GDM1 (cell line): ENCODE measurements at places on chromosomes 2 and 18.

DNA sequence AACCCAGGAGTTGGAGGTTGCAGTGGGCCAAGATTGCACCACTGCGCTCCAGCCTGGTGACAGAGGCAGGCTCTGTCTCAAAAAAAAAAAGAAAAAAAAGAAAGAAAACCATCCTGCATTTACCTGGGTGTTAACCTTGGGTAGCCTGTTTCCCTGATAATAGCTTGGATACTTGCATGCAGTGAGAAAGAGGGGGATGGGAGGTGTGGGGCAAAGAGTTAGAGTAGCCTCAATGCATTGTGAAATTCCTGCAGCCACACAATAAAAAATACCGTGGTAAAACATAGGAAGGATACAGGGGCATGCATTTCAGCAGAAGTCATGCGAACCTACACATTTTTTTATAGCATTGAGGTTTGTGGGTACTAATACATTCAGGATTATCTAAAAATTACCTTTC, 76.6 kb upstream of the ZNF516 start:
- no peak for DNase-seq

GRCh38 chr2:152166633-152167032, 8.9 kb downstream of the STAM2 start:
- peak; percentile 2 for DNase-seq

DNA sequence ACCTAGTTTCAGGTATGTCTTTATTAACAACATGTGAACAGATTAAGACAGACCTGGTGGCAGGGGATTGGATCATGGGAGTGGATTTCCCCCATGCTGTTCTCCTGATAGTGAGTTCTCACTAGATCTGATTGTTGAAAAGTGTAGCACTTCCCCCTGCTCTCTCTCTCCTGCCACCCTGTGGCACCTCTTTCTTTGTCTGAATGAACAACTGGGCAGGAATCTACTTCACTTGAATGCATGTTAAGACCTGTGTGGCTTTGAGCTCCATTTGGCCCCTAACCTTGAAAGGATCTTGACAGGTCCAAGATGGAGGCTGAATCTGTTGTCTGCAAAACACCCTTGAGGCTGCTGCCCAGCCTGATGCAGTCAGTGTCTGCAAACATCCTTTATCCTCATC, 194.4 kb downstream of the RNF144A start:
- no peak for DNase-seq

GRCh38 chr2:80429251-80429650, 124.7 kb upstream of the LRRTM1 start:
- no peak for DNase-seq

DNA sequence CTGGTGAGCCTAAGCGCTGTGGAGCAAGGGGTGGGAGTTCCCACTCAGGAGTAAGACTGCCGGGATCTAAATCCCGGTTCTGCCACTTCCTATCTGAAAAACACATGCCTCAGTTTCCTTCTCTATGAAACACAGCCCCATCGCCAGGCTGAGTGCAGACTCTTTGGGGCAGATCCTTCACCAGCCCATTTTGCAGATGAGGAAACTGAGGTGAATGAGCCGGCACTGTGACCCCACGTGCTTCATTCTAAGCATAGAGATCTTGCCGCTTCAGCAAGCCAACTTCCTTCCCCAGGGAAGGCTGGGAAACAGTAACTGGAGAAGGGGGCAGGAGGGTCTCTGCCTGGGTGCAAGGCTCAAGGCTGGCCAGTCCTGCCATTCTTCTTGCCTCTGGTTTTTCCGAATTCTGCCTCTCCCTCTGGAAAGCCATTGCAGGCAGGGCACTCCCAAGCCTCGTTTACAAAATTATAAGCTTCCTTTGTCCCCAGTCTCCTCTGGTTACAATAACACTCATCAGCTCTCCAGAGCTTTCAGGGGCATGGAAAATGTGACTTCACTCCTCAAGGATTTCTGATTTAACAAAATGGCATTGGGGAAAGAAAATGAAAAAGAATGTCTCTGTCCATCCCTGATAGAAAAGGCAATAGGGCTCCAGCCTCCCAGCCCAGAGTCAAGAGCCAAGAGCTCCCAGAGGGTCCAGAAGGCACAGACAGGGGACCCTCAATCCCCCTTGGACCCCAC, 249.2 kb downstream of the TNS1 start:
- no peak for DNase-seq

DNA sequence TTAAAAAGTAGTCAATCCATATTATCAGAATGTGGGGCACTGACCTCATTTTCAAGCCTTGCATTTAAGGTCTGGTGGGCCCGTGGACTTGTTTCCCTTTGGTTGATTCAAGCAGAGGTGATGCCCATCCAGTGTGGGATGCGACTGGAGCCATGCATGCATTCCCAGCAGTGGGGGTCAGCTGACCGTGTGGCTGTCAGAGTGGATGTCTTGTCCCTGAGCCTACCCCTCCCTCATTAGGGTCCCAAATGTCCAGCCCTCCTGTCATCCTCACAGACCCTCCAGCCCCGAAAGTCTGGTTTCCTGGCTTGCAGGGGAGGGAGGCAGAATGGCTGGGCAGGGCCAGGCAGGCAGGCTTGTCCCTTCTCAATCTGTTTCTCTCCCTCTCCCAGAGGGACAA, 67.3 kb upstream of the SH3RF3 start:
- DNase-seq = no peak

DNA sequence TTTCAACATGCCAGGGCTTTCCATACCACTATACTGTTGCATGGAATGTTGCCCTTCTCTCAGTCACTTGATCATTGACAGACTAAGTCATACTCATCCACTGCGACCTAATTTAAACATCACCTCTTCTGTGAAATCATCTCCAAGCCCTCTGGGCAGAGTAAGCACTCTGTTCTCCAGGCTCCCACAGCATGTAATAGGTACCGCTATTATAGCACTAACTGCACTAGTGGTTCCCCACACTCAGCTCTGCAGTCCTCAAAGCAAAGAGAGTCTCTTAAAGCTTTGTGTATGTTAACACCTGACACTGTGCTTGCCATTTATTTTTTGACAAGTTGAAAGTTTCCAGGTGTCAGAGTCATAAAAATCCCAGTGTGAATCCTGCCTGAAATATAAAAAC, 947.2 kb downstream of the ERBB4 start:
- DNase-seq = no peak

DNA sequence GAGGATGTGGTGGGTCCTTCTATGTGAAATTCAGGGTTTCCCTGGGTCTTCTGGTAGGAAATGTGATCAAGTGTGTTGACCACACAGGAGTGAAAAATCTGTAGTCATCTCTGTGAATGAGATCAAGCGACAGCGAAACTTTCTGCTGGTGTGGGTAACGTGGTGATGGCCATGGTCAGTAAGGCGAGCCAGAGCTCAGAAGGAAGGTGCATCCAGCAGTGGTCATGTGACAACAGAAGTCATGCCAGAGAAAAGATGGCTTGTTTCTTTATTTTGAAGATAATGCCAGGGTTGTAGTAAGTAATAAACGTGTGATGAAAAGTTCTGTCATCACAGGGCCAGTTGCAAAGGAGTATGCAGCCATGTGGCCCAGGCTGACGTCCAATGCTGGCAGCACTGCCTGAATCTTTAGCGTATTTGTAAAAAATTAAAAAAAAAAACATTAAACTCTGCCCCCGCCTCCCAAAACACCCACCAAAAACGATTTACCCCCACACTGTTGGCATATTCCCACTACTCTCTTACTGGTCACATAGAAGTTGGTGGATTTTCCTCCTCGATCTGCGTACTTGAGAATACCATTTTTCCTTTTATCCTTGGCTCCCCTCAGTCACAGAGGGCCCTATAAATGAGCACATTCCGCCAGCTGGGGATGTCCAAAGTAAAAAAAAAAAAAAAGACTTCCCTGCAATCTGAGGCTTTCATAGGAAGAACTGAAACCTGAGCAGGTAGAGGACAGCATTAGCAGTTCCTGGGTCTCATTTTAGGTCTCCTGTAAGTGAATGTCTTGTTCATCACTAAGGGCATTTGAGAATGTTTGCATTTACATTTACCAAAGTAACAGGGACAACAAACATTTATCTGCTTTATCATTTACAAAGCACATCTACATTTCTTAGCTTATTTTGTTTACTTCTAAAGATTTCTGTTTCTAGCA, 70.6 kb downstream of the SLC4A3 start:
- DNase-seq = no peak

DNA sequence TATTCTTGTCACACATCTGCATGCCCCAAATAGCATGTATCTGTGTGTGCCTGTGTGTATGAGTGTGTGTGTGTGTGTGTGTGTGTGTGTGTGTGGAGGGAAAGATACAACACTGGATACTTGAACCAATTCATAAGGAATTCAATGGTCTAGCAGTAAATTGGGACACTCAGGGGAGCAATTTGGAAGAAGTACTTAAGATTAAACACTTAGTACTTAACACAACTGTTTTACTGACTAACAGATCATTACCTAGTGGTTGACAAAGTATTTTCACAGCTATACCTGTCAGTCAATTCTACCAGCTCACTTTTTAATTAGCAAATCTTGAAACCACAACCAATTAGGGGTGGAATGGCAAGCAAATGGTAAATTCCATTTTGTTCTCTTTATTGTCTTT, 1024.1 kb downstream of the TMEM182 start:
- no peak for DNase-seq

GRCh38 chr2:26164231-26164630, 8.7 kb upstream of the GAREM2 start:
- no peak for DNase-seq

DNA sequence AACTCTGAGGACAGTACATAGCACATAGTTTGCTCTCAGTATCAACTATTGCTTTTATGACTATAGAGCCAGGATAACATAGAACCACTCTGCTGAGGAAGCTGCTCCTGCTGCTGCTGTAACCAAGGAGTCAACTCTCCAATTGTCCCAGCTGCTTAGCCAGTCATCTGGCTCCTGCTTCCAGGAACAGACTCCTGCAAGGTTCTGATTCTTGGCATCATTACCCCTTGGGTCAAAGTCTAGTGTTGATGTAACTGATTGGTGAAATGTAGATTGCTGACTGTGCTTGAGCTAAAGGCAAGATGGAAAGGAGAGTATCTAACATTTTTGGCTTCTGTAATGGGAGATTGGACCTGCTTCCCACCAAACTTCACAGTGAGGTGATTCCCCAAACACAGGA, 261.9 kb upstream of the FSHR start:
- DNase-seq = no peak

GRCh38 chr18:23380817-23381216, 72.3 kb upstream of the RIOK3 start:
- no peak for DNase-seq

- no peak for DNase-seq
These were observed 291.4 kb upstream of the RND3 start for GRCh38 chr2:150778828-150779227.

DNA sequence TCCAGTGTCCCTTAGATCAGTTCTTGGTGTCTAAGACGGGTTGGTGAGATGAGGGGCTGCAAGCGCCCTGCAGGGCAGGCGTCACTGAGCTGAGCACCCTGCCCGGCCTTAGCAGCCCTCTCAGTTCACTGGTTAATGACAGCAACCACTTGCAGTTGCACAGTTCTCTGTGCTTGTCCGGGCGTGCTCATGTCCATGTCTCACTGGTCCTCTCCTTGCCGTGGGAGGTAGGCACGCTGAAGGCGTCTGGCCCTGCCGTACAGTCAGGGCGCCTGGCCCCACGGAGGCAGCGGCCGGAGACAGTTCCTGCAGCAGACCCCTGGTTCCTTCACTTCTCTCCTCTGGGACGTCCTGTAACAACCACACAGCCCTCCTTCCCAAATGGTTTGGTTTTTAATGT, 75.3 kb downstream of the ARHGEF4 start:
- DNase-seq = no peak

DNA sequence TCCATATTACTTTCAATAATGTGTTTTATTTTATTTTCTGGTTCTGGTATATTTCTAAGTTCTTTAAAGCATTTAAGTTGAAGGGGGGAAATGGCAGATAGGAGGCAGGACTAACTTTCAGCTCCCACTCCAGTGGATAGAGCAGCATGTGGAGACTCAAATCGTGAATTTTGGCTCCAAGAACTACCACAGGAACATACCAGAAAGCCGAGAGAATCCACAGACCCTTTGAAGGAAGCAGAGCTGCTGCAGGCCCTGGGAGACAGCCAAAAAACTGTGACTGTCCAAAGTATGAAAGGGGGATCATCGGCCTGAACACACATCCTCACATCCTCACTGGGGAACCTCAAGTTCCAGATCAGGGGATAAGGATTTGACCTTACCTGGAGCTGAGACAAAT, 207.6 kb upstream of the VWC2L start:
- DNase-seq = no peak

DNA sequence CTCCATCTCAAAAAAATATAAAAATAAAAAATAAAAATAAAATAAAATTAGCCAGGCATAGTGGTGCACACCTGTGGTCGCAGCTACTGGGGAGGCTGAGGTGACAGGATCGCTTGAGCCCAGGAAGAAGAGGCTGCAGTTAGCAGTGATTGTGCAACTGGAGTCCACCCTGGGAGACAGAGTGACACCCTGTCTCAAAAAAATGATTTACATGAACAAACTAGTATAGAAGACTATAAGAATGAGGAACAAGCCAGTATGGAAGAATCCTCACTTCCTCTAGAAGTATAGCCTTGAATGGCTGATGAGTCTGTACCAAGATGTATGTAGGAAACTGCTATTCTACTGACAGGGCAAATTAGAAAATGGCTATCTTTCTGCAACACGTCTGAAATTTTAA, 10.9 kb downstream of the YES1 start:
- DNase-seq = no peak

GRCh38 chr2:6081955-6082624, 389.9 kb downstream of the SOX11 start:
- no peak for DNase-seq

- DNase-seq = no peak
These were observed 273.7 kb downstream of the NOL4 start for GRCh38 chr18:33951031-33951430.

GRCh38 chr18:40685219-40685618, 1269.8 kb upstream of the PIK3C3 start:
- DNase-seq = no peak

GRCh38 chr2:97868986-97869721, 126.6 kb downstream of the TMEM131 start:
- DNase-seq = no peak

DNA sequence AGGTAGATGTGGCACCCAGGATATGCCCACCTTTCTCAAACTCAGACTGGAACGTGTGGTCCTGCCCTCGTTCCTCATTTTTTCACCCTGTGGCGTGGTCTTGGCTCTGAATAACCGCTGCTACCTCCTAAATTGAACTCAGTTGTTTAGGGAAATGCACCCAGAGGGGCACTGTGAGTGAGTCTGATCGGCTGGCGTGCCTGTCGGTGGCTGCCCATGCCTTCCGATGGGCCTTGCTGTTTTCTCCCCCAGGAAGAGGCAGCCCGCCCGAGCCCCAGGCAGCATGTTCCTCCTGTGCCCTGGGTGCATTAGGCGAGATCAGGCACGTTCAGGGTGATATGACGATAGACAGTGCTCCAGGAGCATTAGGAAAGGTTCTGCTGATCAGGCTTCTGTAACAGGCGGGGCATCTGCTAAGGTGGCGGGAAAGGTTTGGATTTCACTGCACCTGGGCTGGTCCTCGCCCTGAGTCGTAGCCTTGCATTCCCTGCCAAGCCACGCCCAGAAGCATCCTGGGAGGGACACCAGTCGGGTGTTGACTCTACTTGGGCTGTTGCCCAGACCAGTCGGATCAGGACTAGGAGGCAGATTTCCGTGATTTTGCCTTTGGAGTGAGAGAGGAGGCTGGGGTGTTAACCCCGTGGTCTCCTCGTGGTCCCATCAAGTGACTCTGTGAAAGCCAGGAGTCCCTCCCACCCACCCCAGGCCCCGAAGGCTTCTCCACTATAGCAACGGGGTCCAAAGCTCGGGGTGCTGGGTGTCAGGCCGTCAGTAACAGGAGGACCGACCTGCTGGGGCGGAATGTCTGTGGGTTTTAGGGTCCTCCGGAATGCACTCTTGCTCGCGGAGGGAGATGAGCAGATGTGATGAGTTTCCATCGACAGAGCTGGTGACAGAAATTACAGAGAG, 75.1 kb downstream of the SH3BP4 start:
- DNase-seq = no peak

- no peak for DNase-seq
These were observed 495 bp downstream of the TMEM169 start for GRCh38 chr2:216082117-216082711.
